ENCODE measurements at places on chromosomes 12 and 14.

GRCh38 chr12:129589503-129589902 lies 314.3 kb downstream of the TMEM132D start:
- DNase-seq: no peak

DNA sequence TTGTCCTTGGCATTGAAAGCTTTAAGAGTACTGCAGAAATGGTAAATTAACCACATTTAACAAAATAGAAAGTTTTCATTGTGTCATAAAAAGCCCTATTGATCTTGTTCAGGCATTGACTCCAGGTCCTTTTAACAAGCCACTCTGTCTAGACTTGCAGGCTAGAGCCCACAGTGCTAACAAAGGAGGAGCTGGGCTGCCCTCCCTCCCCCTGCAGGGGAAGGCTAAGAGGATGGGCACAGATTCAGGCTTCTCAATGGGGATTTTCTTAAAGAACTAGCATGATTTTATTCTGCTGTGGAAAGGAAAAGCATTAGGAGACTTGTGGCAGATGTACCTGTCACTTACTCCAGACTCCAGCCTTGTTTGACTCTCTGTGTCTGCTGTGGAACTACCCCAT lies 463.6 kb downstream of the NRXN3 start:
- no peak for DNase-seq

DNA sequence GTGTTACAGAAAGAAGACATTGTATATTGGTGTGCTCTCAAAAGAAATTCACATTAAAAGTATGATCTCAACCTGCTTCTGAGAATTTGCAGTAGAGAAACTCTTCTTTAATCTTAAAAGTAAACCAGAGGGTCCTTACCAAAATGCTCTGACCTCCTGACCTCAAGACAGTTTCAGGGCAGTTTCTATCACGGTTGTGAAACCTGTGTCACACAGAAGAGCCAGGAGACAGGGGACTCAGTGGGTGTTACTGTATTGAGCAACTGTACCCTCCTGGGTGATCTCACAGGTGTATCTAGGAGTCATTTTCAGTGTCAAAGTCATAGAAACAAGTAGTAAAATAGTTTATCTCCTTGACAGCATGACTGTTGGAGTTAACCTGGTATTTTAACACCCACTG lies 178.0 kb downstream of the GRIP1 start:
- DNase-seq: no peak

DNA sequence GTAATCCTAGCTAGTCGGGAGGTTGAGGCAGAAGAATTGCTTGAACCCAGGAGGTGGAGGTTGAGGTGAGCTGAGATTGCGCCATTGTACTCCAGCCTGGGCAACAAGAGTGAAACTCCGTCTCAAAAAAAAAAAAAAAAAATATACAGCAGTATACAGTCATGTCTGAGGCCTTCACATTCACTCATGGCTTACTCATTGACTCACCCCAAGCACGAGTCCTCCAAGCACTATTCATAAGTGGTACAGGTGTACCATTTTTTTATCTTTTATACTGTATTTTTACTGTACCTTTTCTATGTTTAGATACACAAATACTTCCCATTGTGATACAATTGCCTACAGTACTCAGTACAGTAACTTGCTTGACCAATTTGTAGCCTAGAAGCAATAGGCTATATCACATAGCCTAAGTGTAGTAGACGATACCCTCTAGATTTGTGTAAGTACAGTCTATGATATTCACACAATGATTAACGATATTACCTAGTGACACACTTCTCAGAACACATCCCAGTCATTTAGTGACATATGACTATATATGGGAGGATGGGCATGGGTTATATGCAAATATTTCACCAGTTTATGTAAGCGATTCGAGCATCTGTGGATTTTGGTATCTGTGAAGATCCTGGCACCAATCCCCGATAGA lies 12.2 kb downstream of the LLPH start:
- no peak for DNase-seq

DNA sequence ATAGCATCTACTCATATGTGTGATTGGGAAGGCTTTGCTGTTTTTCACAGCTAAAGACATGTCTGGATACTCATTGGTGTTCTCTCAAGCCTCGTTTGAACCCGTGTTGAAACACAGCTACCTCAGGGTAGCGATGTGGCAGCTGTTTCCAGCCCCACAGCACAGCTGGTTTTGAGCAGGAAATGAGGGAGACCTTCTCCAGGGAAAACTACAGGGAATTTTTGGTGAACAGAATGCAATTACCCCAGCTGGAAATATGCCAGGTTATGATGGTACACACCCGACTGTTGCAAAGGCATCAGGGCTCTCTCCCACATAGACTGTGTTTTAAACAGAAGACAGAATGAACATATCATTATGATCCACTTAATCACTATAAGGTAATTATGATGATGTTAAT lies 828.9 kb downstream of the VRK1 start:
- no peak for DNase-seq

DNA sequence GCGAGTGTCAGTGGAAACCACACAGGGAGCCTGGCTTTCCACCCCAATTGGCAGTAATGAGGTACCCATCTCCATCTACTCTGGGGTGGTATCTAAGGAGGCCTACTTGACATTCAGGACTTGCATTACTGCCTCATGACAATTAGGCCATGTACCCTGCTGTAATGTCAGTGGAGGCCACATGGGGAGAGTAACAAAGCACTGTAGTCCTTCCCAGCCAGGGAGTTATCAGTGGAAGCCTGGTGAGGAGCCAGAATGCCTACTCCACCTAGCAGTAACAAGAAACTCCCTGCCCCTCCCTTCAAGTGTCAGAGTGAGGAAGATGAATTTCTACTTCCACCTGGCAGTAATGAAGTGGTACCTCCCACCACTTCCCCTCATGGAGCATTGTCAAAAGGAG lies 12.5 kb downstream of the TIMM9 start:
- peak; percentile 12 for DNase-seq

DNA sequence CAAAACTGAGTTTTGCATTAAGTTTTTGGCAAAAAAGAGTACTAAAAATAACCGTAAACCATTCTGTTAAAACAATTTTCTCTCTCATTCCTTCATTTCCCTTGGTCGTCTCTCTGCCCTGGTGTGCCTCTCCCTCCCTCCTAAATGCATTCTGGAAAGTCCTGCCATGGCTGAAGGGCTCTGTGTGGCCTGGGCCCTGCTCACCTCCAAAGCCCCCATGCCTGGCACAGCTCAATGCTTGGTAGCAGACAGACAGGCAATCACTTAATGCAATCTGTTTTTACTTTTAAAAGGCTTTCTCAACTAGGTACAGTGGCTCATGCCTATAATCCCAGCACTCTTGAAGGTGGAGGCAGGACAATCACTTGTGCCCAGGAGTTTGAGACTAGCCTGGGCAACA lies 47.8 kb downstream of the CDC42BPB start:
- DNase-seq: no peak

DNA sequence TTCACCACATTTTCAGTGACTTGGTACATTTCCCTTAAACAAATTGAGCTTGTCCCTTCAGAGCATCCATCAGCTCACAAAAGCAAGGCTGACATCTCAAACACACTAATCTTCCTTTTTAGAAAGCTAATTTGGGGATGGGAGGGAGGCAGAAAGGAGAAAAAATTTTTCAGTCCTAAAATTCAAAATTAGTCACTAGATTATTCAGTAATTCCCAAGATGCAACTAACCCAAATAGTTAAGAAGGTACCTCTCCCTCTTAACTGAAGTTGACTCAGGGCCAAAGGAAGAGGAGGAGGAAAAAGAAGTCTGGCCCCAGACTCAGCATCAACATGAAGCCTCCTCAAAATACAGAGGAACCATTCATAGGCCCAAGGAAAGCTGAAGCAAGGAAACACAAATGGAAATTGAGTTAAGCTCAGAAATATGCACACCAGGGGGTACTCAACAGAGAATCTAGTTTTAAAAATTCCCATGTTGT lies 21.7 kb downstream of the CBX5 start:
- peak; percentile 30 for DNase-seq

- DNase-seq: no peak
Measured at GRCh38 chr12:108930155-108930554, 50.3 kb downstream of the DAO start.

GRCh38 chr14:58866391-58866790 lies 228.6 kb downstream of the DACT1 start:
- no peak for DNase-seq

- no peak for DNase-seq
Measured at GRCh38 chr14:50608302-50608851, 48.4 kb downstream of the ATL1 start.

DNA sequence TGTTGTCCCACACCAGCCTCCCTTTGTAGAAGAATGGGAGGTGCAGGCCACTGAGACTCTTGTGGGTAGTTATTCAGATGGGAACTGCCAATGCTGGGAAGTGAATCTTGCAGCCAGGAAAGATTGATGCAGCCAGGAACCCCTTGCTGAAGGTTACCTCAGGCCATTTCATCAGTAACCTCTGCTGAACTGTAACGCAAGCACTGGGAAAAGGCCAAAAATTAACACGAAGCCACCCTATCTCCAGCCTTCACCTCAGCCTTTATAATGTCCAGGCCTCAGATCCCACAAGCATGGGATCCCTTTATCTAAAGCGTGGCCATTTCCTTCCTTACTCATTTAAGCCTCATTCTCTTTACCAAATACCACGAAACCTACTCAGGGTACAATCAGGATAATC lies 211.1 kb downstream of the SPTSSA start:
- no peak for DNase-seq

GRCh38 chr12:114852976-114853529 lies 169.1 kb upstream of the TBX3 start:
- no peak for DNase-seq

GRCh38 chr14:102351023-102351422 lies 11.7 kb downstream of the CINP start:
- no peak for DNase-seq

DNA sequence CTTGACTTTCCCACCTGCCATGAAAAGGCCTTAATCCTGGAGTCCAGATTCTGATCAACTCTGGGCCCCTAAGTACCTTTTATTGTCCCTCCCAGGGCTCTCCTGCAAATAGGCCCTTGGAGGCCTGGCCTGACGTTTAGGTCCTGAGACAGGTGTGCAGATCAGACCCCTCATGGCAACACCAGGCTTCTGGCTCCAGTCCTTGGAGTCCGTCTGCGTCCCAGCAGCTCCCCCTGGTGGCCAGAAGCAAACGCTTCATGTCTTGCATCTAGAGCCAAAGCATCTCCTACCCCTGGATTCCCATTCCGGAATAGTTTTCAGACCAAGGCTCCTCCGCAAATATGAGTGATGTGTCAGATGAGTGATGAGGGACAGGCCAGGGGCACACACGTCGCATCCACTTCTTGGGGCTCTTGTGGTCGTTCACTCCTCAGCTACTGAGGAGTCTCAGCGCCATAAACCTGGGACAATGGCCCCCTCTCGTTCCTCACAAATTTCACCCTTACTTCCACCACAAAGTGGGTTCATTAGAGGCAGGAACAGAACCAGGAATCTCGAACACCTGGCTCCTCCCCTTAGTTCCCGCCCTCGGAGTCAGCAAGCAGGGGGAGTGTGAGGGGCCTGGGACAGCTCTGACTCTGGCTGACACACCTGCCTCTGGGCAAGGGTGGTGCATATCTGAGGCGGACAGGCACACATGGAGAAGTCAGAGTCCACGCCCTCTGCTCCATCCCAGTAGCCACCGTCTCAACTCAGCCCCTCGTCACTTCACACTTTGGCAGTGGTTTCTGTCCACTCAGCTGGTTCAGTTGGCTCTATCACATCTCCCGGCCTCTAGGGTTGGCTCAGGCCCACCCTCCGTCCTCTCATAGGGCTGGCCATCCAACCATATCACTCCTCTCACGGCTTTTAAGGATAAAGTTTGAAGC lies 77.9 kb upstream of the PWP1 start:
- peak; percentile 89 for DNase-seq

DNA sequence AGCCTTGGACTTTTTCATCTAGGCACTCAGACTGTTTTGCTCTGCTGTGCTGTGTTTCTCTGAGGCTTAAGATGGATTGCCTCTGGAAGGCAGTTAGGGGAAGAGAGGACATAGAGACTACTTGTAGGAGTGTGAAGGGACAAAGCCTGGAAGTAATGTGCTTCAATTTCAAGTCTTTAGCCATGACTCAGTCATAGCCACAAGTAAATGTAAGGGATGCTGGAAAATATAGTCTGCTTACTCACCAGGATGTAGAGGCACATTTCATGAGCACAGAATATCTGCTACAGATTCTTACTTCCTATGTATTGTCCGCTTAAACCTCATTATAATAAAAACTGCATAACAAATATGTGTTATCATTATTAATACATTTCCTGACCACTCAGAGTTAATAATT lies 794.3 kb upstream of the NOVA1 start:
- no peak for DNase-seq

DNA sequence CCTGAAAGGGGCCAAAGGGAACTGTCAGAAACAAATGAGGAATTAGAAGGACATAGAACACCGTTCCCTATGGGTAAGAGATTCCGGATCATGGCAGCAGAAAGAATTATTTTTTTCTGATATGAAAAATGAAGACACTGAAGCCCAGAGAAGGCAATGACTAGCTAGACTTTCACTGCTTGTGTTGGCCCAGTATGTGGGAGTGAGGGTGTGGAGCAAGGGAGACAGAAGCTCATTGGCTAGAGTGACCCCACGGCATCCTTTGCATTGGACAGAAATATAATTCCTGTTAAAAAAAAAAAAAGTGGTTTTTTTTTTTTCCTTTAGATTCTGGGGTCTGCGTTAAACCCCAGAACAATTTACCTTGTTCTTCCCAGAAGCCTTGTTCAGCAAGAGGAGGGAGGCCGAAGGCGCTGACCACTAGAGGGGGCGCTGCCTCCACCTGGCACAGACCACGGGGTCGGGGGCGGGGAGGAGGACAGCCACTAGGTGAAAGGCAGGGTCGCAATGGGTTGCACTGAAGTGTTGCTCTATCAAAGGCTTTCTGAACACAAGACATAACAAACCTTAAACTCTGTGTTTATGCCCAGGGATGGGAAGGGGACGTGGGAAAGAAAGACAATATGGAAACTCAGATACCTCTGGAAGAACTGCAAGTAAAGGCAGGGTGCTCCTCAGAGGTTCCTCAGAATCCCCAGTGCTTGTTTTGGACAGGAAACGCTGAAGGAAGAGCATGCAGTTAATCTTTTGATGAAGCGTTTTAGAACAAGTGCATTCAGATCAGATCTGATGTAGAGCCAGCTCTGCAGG lies 156.8 kb downstream of the KCNA5 start:
- peak; percentile 97 for DNase-seq

DNA sequence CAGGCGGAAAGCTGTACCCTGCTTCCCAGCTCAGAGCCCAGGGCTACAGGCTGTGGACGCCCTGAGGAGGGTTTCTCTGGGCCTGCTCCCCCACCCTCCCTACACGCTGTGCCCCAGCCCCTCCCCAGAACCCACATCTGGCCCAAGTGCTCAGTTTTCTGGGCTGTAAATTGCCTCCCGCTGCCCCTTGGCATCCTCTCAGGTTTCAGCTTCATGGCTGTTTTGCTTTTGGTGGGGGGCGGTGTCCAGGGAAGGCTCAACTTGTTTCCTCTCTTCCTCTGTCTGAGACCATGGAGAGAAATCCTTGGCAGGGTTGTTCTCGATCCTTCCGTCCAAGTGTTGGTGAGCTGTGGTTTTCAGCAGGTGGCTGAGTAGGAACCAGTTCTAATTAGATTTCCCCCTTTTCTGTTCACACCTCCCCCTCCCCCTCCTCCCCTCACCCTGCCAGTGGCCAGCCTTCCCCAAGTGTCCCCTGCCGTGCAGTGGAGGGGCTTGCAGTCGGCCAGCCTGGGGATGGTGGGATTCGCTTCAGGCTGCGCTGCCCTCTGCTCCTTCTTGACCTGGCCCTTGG lies 61.8 kb downstream of the TSPAN9 start:
- DNase-seq: no peak

- DNase-seq: no peak
Measured at GRCh38 chr14:94474581-94475031, 1.4 kb downstream of the SERPINA9 start.

- DNase-seq: no peak
Measured at GRCh38 chr12:82730953-82731459, 44.3 kb downstream of the TMTC2 start.

- DNase-seq: no peak
Measured at GRCh38 chr14:60922050-60922449, 58.8 kb downstream of the TRMT5 start.
